Metanephros (tissue), 2 donors: ENCODE measurements at places on chromosomes 12 and 14. TPM values are rescaled to one million over a fixed set of nuclear protein-coding genes. Genes with fewer than 3 reads are reported as not detected.

TMEM253 gene
- 0.35 TPM for total RNA-seq

IKBIP gene
- 14.3 TPM for total RNA-seq

USP44 gene
- 2.3 TPM for total RNA-seq

CLEC4D gene
- 1.8 TPM for total RNA-seq

TUBA1C gene
- 105 TPM for total RNA-seq

TXNDC16 gene
- 30.7 TPM for total RNA-seq

IL22 gene
- total RNA-seq = not detected

TAS2R42 gene
- total RNA-seq = not detected

DAO gene
- 0.53 TPM for total RNA-seq

PPP2R5E gene
- total RNA-seq = 23.0 TPM

GYS2 gene
- total RNA-seq = not detected

FGF6 gene
- 1.3 TPM for total RNA-seq

AQP6 gene
- total RNA-seq = 18.5 TPM

FERMT2 gene
- total RNA-seq = 147 TPM

MYBPC1 gene
- 337 TPM for total RNA-seq

EML5 gene
- 6.5 TPM for total RNA-seq

LUM gene
- 49.0 TPM for total RNA-seq

TMPRSS12 gene
- not detected for total RNA-seq

CELA1 gene
- not detected for total RNA-seq

VASH1 gene
- 25.0 TPM for total RNA-seq

LRRC10 gene
- not detected for total RNA-seq

SOS2 gene
- total RNA-seq = 38.8 TPM

SOAT2 gene
- 0.41 TPM for total RNA-seq

LHX5 gene
- total RNA-seq = not detected

NRL gene
- total RNA-seq = 4.4 TPM

AGAP2 gene
- total RNA-seq = 2.9 TPM

DRAM1 gene
- 15.2 TPM for total RNA-seq

ABCD2 gene
- total RNA-seq = 0.12 TPM

KCNA1 gene
- total RNA-seq = 0.99 TPM

FOXA1 gene
- total RNA-seq = 3.2 TPM

ESRRB gene
- 8.7 TPM for total RNA-seq

OASL gene
- total RNA-seq = 0.70 TPM

UBR7 gene
- 53.4 TPM for total RNA-seq

CLEC2B gene
- 15.9 TPM for total RNA-seq

KLRC2 gene
- not detected for total RNA-seq

SIVA1 gene
- 84.4 TPM for total RNA-seq

SLC5A8 gene
- 21.5 TPM for total RNA-seq

SLC38A4 gene
- total RNA-seq = 8.8 TPM

PPFIA2 gene
- 10.7 TPM for total RNA-seq

LBHD2 gene
- total RNA-seq = not detected

SCN8A gene
- 3.7 TPM for total RNA-seq

FAM90A1 gene
- total RNA-seq = 0.18 TPM

EXD2 gene
- 20.5 TPM for total RNA-seq

LRRK2 gene
- total RNA-seq = 42.7 TPM

EGLN3 gene
- total RNA-seq = 37.1 TPM

CCDC196 gene
- not detected for total RNA-seq

PGF gene
- 9.6 TPM for total RNA-seq
